ENCODE measurements at places on chromosomes 2 and 18. TPM values are rescaled to one million over a fixed set of nuclear protein-coding genes. Genes with fewer than 3 reads are reported as not detected.

Gene ERFE
- polyA plus RNA-seq = 7.7 TPM

Gene ANKRD30B
- 0.15 TPM for polyA plus RNA-seq

Gene STPG4
- not detected for polyA plus RNA-seq

Gene AKAIN1
- polyA plus RNA-seq = not detected

Gene PLB1
- polyA plus RNA-seq = 0.78 TPM
